Activated CD4-positive, CD25-positive, alpha-beta regulatory T cell treated with anti-CD3 and anti-CD28 coated beads, Interleukin-2, amount 50 U/mL, for 72 hours (primary cell): ENCODE measurements at places on chromosomes 7 and 10.

- no peak for DNase-seq
These were observed 162.8 kb upstream of the ZMIZ1 start for GRCh38 chr10:78905957-78906308.

DNA sequence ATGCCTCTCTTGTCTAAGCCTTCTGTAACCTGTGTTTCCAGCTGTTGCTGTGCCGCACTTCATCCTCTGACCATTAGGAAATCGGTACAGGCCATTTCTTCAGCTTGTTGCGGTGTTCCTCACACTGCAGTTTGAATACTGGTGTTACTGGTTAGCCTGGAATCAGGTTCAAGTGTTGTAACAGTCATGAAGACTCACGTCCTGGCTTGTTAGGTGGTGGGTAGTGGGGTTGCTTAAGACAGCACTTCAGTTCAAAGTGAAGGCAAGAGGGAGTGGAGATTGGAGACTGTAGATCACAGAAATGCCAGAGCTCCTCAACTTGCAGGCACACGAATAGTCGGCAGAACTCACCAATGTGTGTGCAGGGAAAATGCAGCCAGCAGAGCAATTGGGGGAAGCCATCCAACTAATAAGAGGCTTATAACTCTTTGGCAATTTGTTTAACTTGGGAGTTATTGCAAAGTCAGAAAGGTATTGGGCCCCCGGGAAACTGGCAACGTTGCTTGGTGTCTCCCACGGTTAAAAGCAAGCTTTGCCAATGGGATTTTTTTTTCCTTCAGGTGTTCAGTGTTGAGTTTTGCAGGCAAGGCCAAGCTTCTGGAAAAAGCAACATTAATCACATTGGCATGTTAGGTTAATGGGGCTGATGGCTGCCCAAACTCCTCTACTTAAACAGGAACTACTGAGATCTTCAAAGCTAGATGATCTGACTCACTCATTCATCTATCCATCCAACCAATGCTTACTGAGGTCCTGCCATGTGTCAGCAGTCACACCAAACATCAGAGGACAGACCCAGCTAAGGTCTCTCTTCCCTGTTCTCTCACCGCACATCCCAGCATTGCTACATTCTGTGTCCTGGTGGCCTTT is 380.9 kb downstream of the GATA3 start:
- DNase-seq = no peak

DNA sequence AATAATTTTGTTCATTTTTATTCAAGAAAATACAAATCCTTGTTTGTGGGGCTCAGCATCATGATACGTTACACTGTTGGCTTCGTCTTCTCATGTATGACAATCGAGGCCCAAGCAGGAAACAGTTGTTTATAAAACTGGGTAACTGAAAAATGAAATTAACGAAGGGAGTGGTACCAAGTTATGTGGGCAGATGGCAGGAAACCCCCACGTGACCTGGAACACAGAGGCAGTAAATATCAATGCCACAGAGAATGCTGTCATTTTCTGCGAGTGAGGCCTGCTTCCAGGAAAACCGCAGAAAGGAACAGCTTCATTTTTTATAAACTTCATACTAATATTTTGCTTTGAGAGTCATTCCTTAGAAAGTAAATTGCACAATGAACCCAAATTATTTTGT is 201.0 kb upstream of the ADARB2 start:
- DNase-seq = no peak

- no peak for DNase-seq
These were observed 350.9 kb downstream of the RNLS start for GRCh38 chr10:88232029-88232895.

DNA sequence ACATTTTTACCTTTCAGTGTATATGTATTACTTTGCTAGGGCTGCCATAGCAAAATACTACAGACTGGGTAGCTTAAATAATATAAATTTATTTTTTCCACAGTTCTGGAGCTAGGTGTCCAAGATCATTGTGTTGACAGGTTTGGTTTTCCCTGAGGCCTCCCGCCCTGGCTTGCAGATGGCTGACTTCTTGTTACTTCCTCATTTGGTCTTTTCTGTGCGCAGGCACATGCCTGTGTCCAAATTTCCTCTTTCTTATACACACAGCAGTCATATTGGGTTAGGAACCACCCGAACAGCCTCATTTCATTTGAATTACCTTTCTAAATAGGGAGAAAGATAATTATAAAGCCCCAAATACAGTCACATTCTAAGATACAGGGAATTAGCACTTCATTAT is 521.6 kb upstream of the SORCS1 start:
- no peak for DNase-seq

GRCh38 chr7:151992375-151992774 is 33.1 kb upstream of the GALNT11 start:
- no peak for DNase-seq

GRCh38 chr7:30738026-30738915 is 13.7 kb upstream of the INMT start:
- no peak for DNase-seq

- DNase-seq = no peak
These were observed 167.1 kb downstream of the SEMA3D start for GRCh38 chr7:85019778-85020177.

- DNase-seq = no peak
These were observed 18.5 kb downstream of the FGL2 start for GRCh38 chr7:77181015-77181595.

DNA sequence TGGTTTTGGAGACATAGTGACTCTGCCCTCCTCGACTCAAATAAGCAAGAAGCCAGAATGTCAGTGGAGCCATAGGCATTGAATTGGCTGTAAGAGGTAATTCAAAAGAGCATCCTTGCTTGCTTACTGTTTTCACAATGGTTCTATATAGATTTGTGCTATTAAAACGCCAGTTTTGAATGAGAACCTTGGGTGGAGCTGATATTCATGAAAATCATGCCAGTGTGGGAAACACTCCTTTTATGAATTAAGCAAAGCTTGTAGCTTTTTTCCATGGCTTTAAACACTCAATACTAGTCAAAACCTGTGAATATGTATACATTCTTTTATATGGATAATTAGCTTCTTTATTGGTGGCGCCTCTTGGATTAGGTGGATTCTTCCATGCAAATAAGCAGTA is 252.5 kb downstream of the SLC25A13 start:
- DNase-seq = no peak

- peak; percentile 51 for DNase-seq
These were observed 30.2 kb upstream of the EZH2 start for GRCh38 chr7:148914208-148914777.

- DNase-seq = no peak
These were observed 8.1 kb upstream of the TMEM72 start for GRCh38 chr10:44902941-44903545.

GRCh38 chr10:132447446-132448247 is 50.6 kb downstream of the PWWP2B start:
- peak; percentile 70 for DNase-seq

- DNase-seq = no peak
These were observed 152.0 kb downstream of the RPS24 start for GRCh38 chr10:78185693-78186055.

DNA sequence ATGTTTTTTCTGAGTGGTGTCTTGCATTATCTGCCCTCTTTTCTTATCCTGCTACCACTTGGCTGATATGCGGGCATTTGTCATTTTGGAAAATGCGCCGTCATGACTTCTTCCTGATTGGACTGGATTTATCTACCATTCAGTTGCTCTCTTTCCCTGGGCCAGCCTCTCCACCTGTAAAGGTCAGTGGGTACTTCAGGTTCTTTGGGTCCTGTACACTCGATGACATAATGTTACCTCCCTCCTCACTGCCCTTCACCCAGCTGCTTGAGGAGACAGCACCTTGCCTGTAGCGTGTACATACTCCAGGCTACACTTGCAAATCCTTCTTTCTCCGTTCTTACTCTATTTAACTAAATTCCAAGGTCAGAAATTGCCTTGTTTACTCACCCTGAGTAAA is 83.7 kb downstream of the RBM33 start:
- DNase-seq = no peak

- no peak for DNase-seq
These were observed 32.9 kb downstream of the NRCAM start for GRCh38 chr7:108423089-108423989.

DNA sequence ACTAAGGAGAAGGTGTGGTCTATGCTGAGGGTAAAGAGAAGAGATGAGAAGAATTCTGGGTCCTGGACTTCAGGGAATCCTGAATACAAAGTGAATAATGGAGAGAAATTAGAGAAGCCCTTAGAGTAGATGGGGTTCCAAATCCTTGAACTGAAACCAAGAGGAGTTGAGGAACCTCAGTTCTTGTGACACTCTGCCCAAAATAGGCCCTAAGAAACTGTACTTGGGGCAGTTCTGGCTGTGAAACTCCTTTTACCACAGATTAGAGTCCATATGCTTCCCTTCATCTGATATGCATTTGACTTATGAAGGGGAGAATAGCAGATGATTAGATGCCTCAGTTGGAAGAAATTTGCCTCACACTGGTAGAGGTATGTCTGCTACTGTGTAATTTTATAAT is 19.0 kb downstream of the TES start:
- no peak for DNase-seq
